Esophagus squamous epithelium (tissue), 5 donors: ENCODE measurements at places on chromosomes 12 and 14.

DNA sequence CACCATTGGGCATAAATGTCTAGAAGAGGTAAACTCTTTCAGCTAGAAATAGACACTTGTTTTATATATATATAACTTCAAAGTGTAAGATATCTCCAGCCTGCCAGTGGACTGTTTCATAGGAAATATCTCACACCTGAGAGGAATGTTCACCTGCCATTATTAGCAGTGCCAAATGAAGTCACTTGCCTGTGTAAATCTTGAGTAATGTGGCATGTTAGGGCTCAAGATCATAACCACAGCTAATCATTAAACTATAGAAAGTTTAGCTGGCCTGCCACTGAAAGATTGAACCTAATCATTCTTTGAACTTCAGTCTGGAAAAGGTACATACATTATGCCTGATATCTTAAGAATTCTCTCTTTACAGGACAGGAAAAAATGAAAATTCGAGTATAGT, 25.5 kb upstream of the KCNJ8 start:
- no peak for DNase-seq

DNA sequence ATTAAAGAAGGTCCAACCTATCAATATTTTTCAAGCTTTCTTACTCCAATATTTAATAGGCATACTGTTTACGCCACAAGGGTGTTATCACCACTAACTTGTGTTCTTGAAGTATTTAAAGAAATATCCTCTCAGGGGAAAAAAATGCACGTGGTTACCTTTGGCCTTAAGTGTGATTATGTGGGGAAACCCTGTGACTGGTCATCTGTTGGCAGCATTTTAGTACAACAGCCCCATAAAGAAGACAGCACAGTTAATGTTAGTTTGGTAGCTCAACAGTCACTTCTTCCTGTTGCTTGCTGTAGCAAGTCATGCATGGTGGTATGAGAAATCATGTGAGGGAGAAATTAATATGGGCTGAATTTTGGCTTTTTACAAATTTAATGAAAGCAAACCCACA, 1021.5 kb upstream of the TMEM132C start:
- no peak for DNase-seq

GRCh38 chr12:50620109-50620977, 115.6 kb downstream of the DIP2B start:
- no peak for DNase-seq

- no peak for DNase-seq
Observed at GRCh38 chr14:49971156-49972130, 78.6 kb downstream of the ARF6 start.

DNA sequence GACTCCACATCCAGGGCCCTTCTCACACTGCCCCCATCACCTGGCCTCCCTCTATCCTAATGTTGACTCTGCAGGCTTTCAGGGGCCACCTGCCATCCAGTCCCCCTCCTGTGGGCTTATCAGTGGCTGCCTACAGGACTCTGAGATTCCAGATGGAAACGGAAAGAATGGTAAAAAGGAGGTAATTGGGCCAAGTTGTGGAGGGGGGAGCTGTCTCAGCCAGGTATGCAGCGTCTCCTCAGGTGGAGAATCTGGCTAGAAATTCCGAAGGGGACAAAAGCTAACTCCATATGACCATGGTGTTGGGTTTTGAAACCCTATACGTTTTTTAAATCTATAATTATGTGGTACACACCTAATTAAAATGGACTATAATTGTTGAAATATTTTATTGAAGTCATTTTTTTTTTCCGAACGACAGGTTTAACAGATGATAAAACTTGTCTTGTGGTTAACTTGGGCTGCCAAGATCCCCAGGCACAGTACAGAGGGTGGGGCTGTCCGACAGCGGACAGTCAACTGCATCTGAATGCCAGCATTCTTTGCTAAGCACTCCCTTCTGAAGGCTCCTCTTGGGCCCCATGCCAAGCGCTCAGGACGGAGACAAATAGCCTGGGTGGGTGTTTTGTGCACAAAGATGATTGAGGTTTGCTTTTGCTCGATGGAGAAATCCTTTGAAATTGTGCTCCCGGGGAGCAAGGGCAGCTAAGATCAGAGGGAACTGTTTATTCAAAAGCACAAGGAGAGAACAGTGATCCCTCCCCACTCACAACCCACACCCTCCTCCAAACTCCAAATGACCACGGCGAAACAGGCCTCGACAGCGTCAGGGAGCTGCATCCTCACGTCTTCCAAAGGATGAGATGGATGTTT, 365.6 kb downstream of the BCL11B start:
- no peak for DNase-seq

DNA sequence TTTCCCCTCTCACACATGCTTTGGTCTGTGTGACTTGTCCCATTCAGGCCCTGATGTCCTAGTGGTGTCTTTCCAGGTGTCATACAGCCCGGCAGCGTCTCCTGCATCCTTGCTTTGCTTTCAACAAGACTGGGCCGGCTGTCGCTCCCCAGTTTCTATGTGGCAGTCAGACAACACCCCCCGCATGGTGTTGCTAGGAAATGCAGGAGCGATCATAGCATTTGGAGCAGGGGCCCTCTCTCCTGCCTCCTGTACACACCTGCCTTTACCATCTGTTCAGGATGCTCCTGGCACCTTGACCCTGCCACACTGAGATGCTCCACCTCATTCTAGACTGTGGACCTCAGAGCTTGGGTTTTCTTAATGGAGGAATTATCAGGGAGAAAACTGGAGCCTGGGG, 29.5 kb downstream of the CACNA1C start:
- DNase-seq: no peak

DNA sequence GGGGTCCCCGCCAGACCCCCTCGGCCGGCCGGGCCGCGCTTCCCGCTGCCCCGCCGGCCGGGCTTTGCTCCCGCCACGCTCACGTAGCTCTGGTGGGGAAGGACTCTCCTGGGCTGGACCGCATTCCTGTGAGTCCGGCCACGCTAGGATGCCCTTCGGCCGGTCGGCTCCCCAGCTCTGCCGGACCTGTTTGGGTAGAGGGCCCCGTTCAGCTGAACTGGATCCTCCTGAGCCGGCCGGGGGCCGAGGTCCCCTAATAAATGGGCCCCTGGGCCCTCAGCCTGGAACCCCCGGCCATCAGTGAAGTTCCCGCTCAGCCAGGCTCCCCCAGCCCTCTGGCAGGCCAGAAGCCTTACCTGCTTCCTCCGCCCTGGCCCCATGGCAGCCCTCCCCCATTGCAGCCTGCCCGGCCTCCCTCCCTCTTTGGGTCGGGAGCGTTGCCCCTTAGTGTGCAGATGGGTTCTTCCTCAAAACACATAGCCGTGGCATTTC, 593 bp downstream of the UNC119B start:
- no peak for DNase-seq

DNA sequence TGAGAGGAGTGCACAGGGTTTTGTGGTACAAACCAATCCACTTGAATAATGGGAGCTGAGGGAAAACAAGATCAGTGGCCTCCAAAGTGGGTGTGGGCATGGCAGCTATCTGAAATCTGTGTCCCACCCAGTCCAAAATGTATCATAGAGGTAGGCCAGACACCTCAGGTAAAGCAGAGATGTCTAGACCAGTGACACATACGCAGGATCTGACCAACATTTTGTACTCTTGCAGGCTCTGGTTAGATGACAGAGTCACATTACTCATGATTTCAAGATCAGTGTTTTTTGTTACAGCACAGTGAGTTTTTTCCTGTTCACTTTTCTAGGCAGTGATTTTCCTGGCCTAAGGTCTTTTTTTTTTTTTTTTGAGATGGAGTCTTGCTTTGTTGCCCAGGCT, 211.8 kb downstream of the PCNX1 start:
- DNase-seq: no peak

DNA sequence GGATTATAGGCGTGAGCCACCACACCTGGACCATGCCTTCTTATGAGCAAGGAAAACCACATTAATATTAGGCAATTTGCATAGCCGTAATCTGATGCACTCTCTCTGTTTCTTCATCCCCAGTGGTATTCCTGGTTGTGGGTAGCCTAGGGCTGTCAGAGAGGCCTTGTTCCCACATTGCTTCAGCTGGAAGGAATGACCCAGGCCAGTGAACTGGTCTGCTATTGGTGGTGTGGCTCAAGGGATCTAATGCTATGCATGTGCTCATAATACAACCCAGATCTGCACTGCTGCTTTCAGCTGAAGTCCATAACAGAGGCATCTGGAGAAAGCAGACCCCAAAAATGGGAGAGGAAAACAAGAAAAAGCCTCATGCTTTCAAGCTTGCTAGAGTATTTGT, 33.1 kb upstream of the G2E3 start:
- no peak for DNase-seq

DNA sequence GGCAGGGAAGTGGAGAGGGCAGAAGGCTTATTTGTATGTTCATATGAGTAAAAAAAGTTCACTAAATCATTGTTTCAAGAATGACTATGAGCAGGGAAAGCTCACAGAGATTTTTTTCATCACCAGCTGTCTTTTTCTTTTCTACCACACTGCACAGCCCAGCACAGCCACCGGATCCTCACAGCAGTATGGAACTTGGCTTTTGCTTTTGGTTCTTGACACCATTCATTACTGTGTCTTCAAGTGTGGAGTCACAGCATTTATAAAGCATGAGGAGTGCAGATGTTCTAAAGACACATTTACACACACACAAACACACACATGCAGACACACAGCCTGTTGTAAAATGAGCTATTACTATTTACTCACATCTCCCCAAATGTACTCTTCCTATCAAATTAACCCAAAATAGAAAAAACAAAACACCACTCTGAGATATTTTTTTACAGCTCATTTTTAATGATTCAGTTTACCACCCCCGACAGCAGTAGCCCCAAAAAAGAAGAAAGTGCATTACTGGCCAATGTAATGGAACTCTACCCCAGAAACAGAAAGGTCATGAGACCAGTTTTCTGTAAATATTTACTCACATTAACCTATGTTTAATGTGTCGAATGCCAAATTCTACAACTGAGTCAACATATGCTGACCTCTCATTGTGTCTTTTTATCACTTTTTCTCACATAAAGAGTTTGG, 60.5 kb downstream of the BTG1 start:
- DNase-seq: no peak
